HepG2 (cell line): ENCODE measurements at places on chromosomes 16 and 17.

GRCh38 chr17:1532836-1533602, 16.6 kb upstream of the INPP5K start:
- no peak for DNase-seq

GRCh38 chr17:534071-534691, 180.5 kb downstream of the VPS53 start:
- DNase-seq: peak; percentile 46

DNA sequence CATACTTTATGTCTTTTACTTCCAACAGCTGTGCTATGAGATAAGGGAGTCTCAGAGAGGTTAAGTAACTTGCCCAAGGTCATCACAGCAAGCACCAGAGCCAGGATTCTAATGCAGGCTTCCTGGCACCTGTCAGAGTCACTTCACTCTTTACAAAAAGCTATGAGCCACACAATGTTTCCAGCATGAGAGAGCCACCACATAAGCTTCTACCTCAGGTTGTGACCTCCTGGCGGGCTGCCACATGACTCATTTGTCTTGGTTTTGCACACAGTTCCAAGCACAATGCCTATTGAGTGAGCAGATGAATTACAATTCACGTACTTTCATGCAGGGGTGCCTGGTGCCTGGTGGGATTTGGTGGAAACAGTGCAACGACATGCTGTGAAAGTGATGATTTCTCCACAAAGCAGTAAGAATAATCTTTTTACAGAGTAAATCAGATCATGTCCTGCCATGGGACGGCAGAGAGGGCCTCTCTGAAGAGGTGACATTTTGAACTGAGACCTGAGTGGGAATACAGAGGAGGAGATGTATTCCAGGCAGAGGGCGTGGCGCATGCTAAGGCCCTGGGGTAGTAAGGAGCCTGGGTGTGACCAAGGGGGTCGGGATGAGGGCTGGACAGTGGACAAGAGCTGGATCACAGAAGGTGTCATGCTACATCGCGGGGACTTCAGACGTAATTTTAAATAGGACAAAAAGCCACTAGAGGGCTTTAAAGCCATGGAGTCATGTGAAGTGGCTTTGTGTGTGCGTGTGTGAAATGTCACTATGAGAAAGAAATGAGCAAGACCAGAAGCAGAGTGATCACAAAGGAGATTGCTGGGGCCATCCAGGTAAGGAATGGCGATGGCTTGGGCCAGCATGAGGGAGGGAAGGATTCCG, 53.4 kb downstream of the CACNG3 start:
- DNase-seq: peak; percentile 50

DNA sequence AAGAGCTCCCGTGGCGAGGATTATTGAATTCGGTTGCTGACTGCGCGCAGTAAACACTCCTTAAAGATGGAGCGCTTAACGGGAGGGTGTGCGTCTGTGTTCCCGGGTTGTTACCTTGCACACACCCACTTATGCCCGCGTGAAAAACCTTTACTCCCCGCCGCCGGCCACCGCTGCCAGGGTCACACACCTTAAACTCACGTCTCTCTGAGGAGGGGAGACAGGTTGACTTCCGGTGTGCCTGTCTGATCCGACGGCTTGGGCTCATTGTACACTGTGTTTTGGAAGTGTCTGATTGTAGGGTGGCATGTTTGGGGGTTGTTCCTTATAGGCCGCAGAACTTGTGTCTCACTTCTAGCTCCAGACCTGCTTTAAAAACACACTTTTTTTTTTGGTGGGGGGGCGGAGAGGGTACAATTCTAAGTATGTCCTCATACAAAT, 66.8 kb downstream of the KPNA2 start:
- no peak for DNase-seq
